ENCODE measurements at places on chromosomes 7 and 10.

GRCh38 chr7:106552645-106553445 lies 108.1 kb downstream of the CCDC71L start:
- DNase-seq, result no peak

GRCh38 chr10:5585517-5586206 lies 60.9 kb downstream of the CALML3 start:
- DNase-seq, result no peak

GRCh38 chr7:3154881-3155494 lies 111.3 kb upstream of the CARD11 start:
- peak; percentile 14 for DNase-seq

DNA sequence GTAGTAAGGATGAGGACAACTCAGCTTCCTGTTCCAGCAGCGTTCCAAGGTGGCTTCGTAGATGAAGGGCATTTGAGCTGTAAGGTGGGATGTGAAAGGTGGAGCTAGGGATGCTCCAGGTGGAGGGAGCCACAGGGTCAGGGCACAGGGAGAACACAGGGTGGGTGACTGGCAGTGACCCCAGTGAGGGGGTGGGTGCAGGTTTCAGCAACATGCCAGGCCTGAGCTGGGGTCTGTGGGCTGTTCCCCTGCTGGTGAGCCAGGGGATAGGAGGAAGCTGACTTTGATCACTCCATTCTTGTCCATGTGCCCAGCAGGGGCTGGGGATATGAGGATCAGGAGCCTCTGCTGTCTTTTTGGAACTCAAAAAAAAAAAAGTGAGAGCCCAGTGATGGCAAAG lies 33.2 kb downstream of the CDH23 start:
- DNase-seq, result no peak

GRCh38 chr7:138878856-138879255 lies 80.9 kb upstream of the ATP6V0A4 start:
- no peak for DNase-seq

DNA sequence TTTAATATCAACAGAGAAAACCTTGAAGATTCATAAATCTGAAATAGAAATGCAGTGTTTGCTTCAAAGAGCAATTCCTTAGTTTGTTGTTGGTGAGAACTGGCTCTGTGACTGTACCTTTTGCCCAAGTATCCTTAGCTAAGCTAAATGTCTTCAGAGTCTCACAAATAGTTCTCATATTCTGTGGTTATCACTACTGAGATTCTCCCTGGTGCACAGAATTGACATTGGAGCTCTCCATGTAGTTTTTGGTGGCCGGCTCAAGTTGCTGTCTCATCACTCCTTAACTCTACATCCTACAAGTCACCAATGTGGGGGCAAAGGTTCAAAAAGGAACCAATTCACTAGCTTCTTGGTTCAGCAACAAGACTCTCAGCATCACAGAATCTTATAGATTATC lies 780.3 kb downstream of the LRMDA start:
- no peak for DNase-seq

GRCh38 chr10:63819753-63820329 lies 298.6 kb downstream of the REEP3 start:
- peak; percentile 55 for DNase-seq

DNA sequence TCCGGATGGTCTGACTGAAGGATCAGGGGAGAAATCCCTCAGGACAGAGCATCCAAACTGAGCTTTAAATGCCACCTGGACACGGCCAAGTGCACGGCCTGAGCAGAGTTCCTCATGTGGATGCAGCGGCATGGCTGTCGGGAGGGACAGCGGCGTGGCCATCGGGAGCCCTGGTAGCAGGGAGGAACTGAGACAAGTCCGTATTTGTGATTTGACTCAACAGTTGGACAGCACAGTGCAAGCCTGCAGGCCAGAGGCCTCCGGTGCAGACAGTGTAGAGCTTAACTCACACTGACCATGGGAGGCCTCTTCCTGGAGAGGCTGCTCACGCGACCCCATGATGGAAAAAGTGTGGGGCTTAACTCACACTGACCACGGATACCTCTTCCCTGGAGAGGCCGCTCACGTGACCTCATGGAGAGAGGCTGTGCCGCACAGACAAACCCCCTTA lies 207.4 kb downstream of the DIP2C start:
- DNase-seq, result no peak

- no peak for DNase-seq
Observed at GRCh38 chr10:97690133-97690532, 3.1 kb upstream of the AVPI1 start.

GRCh38 chr10:52379287-52379686 lies 65.2 kb downstream of the DKK1 start:
- DNase-seq, result no peak

- DNase-seq, result no peak
Observed at GRCh38 chr7:132778761-132779160, 202.5 kb upstream of the PLXNA4 start.

All from EL (cell line).